Fibroblast of skin of abdomen (primary cell): ENCODE measurements at places on chromosomes 6 and 20.

- no peak for DNase-seq
These were observed 44.7 kb downstream of the NFATC2 start for GRCh38 chr20:51497542-51498467.

- DNase-seq = no peak
These were observed 236.0 kb upstream of the RUNX2 start for GRCh38 chr6:45092135-45092534.

DNA sequence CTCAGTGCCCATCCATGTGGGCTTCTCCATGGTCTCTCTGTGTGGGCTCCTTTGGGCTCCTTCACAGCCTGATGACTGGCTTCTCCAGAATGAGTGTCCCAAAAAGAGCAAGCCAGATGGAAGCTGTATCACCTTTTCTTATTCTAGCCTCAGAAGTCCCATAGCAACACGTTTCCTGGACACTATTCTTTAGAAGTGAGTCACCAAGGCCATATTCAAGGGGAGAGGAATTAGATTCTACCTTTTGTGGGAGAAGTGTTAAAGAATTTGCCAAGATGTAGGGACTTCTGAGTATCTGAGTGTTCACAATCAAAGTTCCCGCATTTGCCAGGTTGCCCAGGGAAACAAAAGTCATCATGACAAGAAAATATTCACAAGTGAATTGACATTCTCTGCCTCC, 20.7 kb upstream of the TBC1D22B start:
- no peak for DNase-seq

DNA sequence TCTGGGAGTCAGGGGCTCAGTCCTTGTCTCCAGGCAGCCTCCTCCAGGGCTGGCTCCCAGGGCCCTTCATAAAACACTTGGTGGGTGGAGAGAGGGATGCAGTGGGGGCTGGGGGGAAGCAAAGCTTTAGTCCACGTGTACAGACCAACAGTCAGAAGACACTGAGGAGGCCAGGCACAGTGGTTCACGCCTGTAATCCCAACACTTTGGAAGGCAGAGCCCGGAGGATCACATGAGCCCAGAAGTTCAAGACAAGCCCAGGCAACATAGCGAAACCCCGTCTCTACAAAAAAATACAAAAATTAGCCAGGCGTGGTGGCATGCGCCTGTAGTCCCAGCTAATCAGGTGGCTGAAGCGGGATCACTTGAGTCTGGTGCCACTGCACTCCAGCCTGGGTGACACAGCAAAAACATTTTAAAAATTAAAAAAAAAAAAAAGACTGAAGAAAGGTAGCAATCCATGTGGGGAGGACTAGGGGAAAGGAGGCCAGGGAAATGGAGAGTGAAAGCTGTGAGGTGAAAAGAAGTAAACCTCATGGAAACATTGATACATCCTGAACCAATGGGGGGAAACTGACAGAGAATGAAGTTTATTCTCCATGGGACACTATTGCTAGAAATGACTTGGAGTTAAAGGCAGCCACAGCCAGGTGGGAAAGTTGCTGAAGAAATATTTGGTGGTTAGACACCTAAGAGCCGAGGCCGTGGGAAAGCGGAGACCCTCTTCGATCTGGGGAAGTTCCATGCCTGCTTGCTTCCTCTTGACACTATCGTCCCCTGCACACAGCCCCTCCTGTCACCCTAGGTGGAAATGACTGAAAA, 35.4 kb downstream of the PIM1 start:
- DNase-seq = no peak

- DNase-seq = no peak
These were observed 198.3 kb downstream of the HTR1B start for GRCh38 chr6:77264970-77265369.

GRCh38 chr6:139778688-139779087, 404.2 kb upstream of the CITED2 start:
- peak; percentile 57 for DNase-seq

DNA sequence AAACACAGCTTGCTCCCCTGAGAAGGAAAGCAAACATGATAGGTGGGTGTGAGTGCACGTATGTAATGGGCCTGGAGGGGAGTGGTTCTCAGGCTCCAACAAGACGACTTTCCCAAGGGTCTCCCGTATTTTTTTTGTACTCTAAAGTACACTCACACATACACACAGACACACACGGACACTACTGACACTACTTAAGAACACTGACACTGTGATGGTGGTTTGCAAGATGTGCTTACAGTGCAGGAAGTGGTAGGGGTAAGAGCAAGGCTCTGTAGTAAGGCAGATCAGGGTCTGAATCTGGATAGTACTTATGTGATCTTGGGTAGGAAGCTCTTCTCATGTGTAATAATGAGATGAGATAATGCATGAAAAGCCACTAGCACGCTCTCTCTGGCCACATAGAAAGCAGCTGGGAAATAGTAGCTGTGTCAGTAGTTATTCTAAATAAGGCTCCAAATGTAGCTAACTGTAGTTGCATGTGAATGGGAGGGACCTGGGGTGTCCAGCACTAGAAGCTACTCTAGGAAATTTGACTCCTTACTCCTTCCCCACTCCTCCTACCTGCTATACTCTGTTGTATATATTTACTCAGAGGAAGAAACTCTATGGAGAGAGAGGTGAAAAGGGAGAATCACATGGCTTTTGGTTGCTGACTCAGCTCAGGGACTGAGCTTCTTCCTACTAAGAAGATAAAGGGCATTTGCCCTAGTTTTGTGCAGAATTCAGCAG, 8.4 kb upstream of the ZBTB24 start:
- DNase-seq = no peak

DNA sequence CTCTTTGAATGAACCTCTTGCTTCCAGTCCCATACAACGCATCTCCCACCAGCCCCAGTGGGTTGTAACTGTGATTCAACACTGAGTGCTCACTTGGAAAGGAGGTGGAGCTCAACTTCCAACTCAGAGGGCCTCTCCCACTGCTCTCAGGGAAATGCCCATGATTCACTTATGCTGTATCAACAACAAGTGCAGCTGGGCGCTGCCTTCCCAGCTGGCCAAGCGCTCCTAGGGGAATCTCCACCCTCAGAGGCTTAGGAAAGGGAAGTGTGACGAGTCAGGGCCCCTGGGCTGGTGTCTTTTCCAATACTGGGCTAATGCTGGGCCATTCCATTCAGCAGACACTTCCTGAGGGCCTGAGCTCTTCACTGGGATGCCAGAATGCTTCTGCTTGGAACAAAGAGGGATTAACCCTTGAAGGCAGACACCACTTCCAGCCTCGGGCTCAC, 8.1 kb upstream of the OCSTAMP start:
- peak; percentile 61 for DNase-seq

DNA sequence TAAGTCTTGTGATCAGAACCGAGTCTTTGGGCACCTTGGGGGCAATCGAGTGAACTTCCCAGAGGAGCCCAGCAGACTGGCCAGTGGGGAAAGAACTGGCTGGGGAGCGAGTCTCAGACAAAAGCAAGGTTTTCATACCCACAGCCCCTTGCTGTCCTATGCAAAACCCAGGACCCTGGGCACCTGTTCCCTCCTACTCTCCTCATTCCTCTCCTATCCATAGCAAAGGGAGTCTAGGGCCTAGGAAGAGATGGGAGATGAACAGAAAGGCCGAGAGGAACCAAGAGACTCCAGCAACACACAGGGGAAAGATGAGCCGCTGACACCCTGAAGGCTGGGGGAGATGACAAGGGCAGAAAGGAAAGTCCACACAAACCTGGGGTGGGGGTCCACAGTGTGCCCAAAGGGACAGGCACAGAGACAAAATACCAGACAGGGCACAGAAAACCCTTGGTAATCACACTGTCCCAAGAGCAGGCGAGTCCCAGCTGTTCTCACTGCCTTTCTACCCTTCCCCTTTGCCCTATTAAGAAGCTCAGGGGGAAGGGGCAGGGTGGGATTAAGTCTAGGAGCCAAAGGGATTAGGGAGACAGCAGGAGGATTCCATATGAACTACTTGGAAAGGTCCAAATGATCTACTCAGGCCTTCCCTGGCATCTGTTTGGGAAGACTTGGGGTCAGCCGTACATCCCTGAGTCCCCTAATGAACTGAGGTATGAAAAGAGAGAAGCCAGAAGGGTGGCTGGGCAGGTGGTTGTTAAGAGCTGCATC, 6.5 kb downstream of the PPP1R18 start:
- no peak for DNase-seq

GRCh38 chr6:154280521-154280920, 76.1 kb downstream of the IPCEF1 start:
- DNase-seq = no peak

DNA sequence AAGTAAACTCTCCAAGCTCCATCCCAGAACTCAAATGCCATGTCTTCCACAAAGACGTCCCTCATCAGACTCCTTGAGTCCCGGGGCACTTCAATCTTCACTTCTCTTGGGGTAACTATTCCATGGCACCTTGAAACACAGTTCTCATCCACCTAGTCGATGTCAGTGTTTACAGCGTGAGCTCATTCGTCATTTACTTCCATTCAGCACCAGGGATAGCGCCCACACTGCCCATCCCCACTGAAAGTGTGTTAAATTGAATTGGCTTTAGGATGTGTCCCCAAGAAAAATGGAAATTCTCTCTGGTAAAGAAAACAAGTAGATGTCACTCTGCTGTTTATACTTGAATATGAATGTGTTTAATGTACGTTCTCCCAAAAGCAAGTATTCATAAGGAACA, 31.3 kb downstream of the KCNK15 start:
- DNase-seq = peak; percentile 8

- no peak for DNase-seq
These were observed 19.1 kb upstream of the FBXO9 start for GRCh38 chr6:53045891-53046673.

GRCh38 chr6:163745536-163746400, 331.2 kb downstream of the QKI start:
- peak; percentile 96 for DNase-seq

GRCh38 chr6:74075323-74075722, 379.3 kb downstream of the CD109 start:
- peak; percentile 87 for DNase-seq

- DNase-seq = no peak
These were observed 1.4 kb upstream of the LAMA5 start for GRCh38 chr20:62368392-62368975.

GRCh38 chr6:22231616-22232015, 65.2 kb downstream of the PRL start:
- peak; percentile 59 for DNase-seq

GRCh38 chr6:100998111-100998510, 117.0 kb upstream of the ASCC3 start:
- peak; percentile 21 for DNase-seq

DNA sequence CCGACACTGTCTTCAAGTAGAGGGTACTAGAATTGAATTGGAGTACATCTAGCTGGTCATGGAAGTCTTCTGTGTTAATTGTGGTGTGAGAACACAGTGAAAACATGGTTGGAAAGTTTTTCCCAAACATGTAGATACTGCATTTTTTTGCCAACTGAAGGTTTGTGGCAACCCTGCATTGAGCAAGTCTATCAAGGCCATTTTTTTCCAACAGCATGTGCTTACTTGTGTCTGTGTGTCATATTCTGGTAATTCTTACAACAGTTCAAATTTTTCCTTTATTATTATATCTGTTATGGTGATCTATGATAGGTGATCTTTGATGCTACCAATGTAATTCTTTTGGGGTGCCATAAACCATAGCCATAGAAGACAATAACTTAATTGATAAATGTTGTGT, 147.0 kb downstream of the MYB start:
- no peak for DNase-seq

DNA sequence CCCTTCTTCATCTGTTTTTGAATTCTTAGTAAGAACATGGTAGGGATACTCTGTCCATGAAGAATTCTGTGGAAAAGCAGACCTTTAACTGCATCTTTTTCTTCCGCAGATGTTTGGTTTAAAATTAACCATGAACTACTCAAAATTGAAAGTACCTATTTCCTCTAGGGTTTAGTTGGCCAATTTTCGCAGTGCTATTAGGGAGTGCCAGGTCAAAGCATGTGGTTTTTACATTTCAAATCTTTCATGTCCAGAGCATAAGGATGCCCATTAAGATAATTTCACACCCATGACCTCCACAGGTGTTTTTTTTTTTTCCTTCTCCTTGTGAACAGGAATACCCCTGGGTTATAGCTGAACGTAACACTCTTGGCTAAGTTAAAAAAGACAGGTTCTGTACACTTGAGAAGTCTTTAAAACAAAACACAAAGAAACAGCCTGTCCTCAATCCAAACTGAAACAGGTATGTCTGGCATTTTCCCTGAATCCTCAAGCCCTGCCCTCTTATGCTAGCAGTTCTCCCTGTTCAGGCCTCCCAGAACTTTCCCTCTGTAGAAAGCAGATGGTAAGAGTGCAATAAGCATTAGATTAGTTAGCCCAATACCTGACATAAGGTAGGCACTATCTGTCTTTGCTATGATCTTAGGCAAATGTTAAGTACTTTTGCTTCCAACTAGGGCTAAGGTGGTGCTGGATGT, 67.1 kb downstream of the ELOVL5 start:
- DNase-seq = no peak

DNA sequence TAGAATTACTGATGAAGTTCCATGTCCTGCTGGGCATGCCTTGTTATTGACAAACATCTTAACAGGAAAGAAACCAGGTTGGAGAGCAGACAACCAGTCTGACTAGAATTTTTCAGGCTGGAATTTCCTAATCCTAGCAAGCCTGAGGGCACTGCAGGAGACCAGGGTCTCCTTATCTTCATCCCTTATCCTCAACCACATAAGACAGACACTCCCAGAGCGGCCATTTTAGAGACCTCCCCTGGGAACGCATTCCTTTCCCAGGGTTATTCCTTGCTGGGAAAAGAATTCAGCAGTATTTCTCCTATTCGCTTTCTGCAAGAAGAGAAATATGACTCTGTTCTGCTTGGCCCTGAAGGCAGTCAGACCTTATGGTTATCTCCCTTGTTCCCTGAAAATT, 803.7 kb downstream of the GRIK2 start:
- no peak for DNase-seq

GRCh38 chr20:19644085-19644484, 114.0 kb upstream of the RIN2 start:
- DNase-seq = no peak

GRCh38 chr20:33883164-33883563, 72.0 kb downstream of the CHMP4B start:
- no peak for DNase-seq
